A375 (cell line): ENCODE measurements at places on chromosomes 7 and 10. TPM values are rescaled to one million over a fixed set of nuclear protein-coding genes. Genes with fewer than 3 reads are reported as not detected.

PLEKHS1 gene
- 0.04 and 0.42 TPM in 2 replicates for total RNA-seq

VKORC1L1 gene
- 6.6 and 6.9 TPM in 2 replicates for total RNA-seq

ANKRD1 gene
- 34.6 and 35.3 TPM in 2 replicates for total RNA-seq

SLC29A4 gene
- 0.26 and 0.37 TPM in 2 replicates for total RNA-seq

NRG3 gene
- 0.08 and 0.16 TPM in 2 replicates for total RNA-seq

RET gene
- total RNA-seq = not detected in 2 replicates

TYSND1 gene
- 17.3 and 19.6 TPM in 2 replicates for total RNA-seq

HGF gene
- total RNA-seq = not detected in 2 replicates

SDK1 gene
- total RNA-seq = 3.5 and 5.0 TPM in 2 replicates

CEP55 gene
- 62.9 and 67.8 TPM in 2 replicates for total RNA-seq

C10orf71 gene
- total RNA-seq = not detected in 2 replicates

NEURL1 gene
- total RNA-seq = 0.53 and 0.66 TPM in 2 replicates

ADIRF gene
- 0.56 and 0.64 TPM in 2 replicates for total RNA-seq

CYP3A7 gene
- not detected in 2 replicates for total RNA-seq
